ENCODE measurements at places on chromosomes 11 and 22.

DNA sequence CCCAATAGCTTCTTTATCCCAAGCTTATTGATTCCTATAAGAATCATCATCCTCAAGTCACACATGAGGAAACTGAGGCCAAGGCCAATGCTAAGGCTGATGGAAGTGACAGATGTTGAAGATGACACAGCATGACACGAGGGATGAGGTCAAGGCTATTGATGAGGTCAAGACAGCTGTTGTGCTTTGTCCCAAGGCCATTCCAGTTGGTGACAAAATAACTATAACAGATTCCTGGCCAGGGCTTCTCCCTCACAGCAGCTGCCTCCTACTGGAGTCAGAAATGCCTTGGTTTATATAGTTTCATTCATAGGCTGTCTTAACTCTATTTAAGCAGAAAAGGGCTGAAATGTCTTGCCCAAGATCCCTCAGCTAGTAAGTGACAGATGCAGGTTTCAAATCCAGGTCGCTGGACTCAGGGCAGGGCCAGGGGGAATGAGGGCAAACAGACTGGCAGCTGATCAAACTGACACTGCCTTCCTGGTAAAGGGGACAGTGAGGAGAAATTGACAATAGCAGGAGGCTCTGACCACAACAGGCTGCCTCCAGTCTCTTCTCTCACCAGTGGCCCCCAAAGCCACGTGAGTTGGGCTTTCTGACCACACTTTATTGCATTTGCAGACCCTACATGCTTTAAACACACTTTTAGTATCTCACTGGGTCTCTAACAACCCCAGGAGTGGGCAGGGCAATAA, 16.5 kb downstream of the MIF start:
- DNase-seq = no peak

DNA sequence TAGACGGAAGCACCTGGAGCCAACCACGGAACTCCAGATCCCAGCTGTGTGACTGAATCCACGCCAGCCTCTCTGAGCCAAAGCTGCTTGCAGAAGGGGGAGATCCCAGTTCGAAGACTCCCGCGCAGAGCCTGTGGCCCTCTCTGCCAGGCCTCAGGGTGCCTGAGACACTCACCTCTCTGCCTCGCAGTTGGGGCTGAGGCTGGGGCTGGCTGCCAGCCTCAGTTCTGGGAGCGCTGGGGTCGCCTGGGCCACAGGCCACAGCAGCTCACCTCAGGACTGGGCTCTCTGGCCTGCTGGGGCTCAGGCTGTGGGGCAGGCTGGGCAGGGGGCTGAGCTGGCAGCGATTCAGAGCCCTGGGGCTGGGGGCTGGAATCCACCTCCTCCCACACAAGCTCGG, 8.2 kb upstream of the IGF2 start:
- no peak for DNase-seq

- no peak for DNase-seq
These were observed 36.4 kb upstream of the E2F8 start for GRCh38 chr11:19276859-19277808.

DNA sequence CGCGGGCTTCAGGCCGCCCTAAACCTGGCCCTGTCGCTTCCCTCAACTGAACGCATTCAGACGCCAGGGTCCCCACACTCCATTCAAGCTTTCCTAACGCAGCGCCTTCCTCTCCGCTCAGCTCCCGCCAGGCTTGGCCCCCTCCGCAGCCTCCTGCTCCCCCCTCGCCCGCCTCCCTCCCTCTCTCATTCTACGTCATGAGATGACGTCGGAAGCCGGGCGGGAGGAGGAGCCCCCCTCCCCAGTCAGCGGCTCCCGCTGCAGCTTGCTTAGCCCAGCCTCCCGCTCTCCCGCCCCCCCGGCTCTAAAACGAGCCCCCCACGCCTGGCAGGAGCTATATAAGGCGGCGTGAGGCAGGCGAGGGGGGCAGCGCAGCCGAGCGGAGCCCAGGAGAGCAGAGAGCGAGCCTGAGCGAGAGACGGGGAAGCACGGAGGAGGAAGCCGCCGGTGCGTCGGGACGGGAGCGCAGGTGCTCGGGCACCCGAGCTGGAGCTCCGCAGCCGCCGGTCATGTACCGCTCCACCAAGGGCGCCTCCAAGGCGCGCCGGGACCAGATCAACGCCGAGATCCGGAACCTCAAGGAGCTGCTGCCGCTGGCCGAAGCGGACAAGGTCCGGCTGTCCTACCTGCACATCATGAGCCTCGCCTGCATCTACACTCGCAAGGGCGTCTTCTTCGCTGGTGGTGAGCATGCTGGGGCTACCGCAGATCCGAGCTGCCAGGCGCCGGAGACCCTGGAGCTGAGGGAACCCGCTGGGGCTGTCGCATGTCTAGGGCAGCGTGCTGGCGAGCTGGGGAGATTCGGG, at the start of gene NPAS4:
Gene NPAS4, plus strand, starts transcription at position 365 of the 806 bp plus-strand sequence. Its CDS starts 145 bp downstream, at position 510.
- DNase-seq = no peak

DNA sequence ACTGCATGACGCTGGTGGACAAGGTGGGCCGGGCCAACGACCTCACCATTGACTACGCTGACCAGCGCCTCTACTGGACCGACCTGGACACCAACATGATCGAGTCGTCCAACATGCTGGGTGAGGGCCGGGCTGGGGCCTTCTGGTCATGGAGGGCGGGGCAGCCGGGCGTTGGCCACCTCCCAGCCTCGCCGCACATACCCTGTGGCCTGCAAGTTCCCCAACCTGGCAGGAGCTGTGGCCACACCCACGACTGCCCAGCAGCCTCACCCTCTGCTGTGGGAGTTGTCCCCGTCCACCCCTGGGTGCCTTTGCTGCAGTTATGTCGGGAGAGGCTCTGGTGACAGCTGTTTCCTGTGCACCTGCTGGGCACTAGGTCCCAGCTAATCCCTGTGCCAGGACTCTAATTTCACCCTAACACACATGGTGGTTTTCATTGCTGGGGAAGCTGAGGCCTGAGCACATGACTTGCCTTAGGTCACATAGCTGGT, 49.0 kb upstream of the PPP6R3 start:
- no peak for DNase-seq

DNA sequence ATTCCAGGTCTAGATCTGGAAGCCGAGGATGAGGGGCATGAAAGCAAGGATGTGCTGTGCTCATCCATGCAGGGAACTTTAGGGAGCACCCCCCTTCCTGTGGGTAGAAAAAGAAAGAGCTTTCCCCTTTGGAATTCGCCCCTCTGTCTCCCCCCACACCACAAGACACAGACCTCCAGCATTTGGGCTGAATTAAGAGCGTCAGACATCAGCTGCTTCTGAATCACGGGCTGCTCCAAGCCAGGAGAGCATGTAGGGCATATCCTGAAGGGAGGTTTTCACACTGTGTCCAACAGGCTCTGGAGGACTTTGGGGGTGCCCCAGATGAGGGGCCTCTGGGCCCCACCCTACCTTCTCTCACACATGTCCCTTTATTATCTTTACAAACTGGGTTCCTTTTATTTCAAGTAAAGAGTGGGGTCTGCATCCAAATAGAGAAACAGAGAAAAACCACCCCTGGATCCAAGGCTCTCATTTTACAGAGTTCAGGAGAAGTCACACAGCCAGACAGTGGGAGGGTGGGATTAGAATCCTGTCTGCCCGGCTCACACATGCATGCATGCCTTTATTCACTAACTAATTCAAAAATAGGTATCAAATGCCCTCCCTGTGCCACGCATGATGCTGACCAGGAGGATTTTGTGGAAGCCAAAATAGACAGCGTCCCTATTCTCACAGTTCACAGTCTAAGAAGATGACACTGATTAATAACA, 52.8 kb downstream of the LRRC32 start:
- no peak for DNase-seq

GRCh38 chr22:50058061-50058905, at the start of gene TTLL8:
TSS of gene TTLL8 (minus strand) at chr22:50058298.
- DNase-seq = no peak

GRCh38 chr11:118193910-118194566, 17.6 kb upstream of the SCN2B start:
- DNase-seq = no peak

DNA sequence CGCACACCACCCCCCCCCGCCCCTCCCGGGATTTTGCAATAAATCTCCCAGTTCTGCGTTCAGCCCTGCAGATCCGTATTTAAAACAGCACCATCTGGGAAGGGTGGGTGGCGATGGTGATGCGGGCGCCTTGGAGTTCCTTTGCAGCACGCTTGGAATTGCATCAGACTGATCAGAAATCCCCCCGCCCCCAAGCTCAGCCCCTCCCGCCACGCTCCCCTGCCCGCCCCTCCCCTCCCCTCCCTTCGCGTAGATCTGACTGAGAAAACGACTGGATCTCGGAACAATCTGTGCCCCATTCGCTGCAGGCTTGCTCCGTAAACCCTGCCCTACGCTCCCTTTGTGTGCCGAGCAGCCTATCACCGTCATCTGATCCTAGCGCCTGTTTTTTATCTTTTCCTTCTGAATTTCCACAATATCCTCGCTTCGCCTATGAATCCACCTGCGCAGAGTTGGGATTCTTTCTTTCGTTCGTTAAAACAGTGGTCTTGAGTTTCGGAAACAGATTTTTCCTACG, 18.1 kb upstream of the BDNF start:
- no peak for DNase-seq

- no peak for DNase-seq
These were observed 506.8 kb downstream of the INSC start for GRCh38 chr11:15621565-15621964.

DNA sequence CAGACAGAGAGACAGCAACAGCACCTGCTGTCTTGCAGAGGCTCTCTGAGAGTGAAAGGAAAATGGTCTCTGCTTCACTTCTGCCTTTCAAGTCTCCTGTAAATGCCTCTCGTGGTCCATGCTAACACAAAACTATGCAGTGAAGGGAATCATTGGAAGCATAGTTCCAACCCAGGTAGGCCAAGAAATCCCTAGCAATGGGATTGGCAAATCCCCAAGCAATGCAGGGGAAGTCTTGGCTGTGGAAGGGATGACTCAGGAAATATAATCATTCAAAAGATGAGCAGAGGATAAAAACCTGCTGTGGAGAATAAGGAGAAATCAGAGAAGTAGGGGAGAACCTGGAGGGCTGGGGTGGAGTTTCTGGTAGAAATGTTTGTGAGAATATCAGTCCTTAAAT, 216.1 kb upstream of the ZBED5 start:
- no peak for DNase-seq

DNA sequence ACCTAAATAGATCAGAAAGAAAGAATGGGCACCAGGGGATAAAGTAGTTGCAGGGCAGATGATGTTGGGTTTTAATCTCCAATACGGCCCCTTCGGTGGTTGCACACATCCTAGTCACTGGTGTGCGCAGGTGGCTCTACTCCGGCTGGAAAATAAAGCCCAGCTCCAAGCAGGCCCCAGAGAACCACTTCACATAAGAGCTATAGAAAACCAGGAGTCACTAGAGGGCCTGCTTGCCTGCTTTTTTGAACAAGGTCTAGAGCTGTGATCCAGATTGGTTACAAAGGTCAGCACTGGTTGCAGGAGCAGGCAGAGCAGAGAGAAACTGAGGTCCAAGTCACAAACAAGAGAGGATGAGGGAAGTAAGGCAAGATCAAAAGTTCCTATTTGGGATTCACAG, 41.5 kb upstream of the MS4A8 start:
- DNase-seq = no peak

GRCh38 chr11:126776119-126776518, 224.5 kb downstream of the KIRREL3 start:
- no peak for DNase-seq

DNA sequence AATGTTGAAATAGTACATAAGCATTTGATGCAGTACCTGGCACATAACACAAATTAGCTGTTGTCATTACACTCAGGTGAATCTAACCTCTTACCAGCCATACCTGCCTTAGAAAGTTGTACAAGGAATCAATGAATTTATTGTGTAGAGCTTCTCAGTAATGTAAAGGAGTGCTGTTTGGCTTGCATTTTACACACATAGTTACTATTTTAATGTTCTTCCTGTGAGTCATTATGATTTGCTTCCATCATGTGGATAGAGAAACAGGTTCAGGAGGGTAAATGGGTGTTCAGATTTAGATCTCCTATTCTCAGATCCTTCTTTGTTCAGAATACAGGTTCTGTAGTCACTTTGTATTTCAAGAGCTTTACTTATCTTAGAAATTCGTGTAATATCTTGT, 27.6 kb upstream of the RCE1 start:
- no peak for DNase-seq

- DNase-seq = no peak
These were observed 41.3 kb downstream of the NARS2 start for GRCh38 chr11:78533399-78533798.

GRCh38 chr11:3834664-3835461, 5.9 kb downstream of the RHOG start:
- no peak for DNase-seq

DNA sequence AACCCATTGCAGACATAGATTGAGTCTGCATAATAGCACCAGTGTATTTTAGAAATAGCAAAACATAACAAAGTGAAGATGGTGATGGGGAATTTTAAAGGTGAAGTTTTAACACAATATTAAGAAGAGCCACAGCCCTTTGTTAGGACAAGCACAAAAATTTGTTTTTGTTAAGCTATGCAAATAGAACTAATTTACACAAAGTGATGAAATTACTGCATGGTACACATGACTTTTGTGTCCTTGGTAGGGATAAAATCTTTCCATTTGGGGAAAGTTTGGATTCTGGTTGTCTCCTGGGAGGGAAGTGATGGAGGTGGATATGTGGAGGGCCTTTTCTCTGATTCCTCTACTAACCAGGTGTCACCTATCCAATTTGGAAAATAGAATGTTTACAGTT, 50.4 kb upstream of the MTNR1B start:
- DNase-seq = no peak

Data from iPS DF 6.9 (cell line).